ENCODE measurements at places on chromosomes 3 and 15. TPM values are rescaled to one million over a fixed set of nuclear protein-coding genes. Genes with fewer than 3 reads are reported as not detected.

DNA sequence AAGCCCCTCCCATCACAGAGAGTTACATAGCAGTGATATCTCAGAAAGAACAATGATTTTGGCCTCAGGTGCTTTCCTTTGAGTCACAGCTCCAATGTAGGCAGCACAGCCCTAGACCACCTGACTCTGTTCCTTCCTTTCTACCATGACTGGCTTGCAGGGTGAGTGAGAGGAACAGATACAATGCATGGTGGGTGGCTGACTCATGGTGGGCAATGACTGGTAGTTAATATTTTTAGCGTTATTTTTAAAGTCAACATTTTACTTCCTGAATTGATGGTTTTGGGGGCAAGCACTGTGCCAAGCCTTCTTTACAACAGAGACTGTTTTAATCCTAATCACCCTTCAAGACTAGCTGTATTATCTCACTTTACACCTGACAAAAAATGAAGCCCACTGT is 32.8 kb upstream of the ST3GAL6 start:
- DNase-seq: no peak

DNA sequence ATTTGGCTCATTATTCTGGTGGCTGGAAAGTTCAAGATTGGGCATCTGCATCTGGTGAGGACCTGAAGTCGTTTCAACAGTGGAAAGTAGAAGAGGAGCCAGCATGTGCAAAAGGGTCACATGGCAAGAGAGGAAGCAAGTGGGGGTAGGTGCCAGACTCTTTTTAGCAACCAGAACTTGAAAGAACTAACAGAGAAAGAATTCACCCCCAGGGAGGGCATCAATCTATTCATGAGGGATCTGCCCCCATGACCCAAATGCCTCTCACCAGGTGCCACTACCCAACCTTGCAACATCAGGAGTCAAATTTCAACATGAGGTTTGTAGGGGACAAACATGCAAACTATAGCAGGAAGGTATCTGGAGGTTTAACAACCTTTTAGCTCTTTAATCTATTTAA is 10.3 kb upstream of the RYK start:
- DNase-seq: no peak

DNA sequence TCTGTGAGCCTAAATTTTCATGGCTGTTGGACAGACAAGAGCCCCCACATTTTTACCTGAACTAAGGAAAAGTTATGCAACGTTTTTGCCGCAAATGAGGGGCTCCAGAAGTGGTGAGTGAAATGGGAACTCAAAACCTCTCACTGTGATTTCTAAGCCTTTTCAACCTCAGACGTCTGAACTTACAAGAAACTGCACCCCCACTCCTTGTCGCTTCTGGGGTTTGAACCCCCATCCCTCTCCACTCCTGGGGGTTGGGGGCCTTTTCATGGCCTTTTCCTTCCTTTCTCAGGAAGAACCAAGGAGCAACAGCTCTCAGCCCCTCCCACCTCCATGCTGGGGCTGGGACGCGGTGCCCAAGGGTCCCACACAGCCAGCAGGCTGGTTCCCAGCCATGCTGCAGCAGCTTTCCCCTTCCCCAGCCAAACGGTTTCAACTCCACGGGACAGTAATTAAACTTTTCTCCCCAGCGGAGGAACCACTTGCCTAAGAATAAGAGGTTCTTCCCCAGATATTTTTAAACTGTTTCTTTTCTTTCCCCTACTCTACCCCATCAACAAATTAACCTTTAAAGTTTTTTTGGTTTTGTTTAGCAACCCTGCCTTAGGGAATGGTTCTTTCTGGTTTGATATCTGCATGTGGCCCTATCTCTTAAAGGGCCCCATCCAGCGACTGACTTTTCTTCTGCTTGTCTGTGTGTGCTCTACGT is 387.6 kb upstream of the CBLB start:
- no peak for DNase-seq

DNA sequence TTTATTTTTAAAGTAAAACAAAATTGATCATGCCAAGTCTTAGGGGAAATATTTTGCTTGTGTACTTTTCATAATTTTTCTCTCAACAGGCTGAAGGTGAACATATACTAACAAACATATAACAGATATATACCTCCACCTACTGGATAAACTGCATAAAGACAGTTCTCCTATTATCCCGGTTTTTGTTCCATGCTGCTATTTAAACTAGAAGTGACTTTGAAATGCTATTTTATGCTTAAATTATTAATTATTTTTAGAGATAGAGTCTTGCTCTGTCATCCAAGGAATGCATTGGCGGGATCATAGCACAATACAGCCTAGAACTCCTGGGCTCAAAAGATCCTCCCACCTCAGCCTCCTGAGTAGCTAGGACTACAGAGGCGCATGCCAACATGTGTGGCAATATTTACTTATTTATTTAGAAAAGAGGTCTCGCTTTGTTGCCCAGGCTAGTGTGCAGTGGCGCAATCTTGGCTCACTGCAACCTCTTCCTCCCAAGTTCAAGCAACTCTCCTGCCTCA is 49.8 kb downstream of the ST3GAL6 start:
- no peak for DNase-seq

DNA sequence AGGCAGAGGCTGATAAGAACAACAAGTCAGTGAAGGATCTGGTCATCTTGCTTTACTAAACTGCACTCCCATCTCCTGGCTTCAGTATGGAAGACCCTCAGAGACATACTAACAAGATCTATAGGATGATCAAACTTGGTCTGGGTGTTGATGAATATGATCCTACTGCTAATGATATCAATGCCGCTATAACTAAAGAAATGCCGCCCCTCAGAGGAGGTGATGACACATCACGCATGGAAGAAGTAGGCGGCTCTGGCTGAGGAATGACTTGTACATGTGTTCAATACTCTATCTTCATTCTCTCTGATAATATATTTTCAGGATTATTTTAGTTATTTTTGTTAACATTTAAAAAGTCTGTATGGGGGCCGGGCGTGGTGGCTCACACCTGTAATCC is 17.5 kb upstream of the EIF2B5 start:
- DNase-seq: no peak

DNA sequence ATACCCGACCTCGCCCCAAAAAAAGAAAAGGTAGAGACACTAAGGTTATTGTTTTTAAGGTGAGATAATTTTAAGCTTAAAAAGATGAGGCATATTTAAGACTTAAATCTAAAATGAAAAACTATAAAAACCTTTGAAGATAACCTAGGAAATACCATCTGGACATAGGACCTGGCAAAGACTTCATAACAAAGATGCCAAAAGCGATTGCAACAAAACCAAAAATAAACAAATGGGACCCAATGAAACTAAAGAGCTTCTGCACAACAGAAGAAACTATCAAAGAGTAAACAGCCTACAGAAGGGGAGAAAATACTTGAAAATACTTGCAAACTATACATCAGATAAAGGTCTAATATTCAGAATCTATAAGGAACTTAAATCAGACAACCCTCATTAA is 80.9 kb downstream of the TMCC1 start:
- DNase-seq: no peak

DNA sequence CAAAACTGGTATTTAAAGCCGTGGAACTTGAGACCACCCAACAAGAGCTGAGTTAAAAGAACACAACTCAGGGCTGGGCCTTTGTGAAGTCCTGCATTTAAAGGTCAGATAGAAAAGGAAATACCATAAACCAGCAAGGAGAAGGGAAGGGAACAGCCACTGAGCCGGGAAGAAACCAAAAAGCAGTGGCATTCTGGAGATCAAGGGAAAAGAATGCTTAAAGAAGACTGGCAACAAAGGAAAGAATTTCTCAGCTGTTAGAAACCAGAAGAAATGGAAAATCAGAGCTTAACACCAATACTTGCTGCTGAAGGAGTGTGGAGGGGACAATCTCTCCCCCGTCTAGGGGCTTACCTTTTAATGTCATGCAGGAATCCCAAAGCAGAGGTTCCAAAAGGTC is 247.4 kb upstream of the CHRNA7 start:
- DNase-seq: no peak

DNA sequence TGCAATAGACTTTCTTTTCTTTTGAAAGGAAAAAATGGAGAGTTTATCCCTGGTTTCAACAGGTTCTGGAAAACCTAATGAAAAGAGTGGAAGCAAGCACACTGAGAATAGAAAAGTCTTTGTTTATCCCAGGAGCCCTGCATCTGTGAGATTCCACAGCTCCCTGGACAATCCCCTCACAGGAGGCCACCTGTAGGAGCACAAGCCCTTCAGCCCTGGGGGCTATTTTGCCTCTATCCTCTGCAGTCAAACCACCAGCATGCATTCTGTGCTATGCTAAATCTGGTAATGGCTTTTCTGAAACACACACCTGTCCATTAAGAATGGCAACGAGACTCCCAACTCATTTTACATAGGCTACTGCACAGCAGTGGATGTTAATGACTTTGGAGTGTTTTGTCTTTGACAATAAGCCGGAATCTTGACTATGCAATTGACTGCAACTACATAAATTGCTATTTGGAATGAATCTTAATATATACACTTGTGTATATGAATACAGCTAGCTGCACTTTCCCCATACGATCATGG is 369.4 kb downstream of the NR2F2 start:
- DNase-seq: no peak

GRCh38 chr3:153722157-153722556 is 399.0 kb upstream of the ARHGEF26 start:
- DNase-seq: no peak

- DNase-seq: no peak
These were observed 54.6 kb upstream of the ATOSA start for GRCh38 chr15:52733696-52734255.

DNA sequence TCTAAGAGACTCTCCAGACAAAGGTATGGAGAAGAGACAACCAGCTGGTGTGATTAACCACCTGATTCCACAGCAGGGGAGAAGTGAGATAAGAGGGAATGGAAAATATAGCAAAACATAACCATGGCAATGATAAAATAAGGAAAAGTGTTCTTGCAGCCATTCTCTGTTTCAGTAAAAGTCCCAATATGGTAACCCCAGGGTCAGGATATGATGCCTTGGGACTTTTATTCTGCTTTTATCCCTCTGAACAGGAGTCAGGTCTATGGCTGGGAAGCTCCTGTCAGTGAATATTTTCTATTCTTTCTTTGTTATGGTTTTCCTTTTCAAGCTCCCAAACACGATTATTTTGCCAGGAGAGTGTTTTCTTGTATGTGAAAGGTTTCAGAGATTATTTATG is 94.2 kb downstream of the SLC9A9 start:
- DNase-seq: no peak

CDCP1 gene
- 4.8 TPM for total RNA-seq

GOLGA6B gene
- total RNA-seq: not detected

UROC1 gene
- not detected for total RNA-seq

All from posterior vena cava (tissue), 2 donors.